Cardiac septum (tissue), 1 donor: ENCODE measurements at places on chromosomes 7 and 10. TPM values are rescaled to one million over a fixed set of nuclear protein-coding genes. Genes with fewer than 3 reads are reported as not detected.

The ST8SIA6 gene
- 6.9 TPM for total RNA-seq

GRCh38 chr10:49512121-49512809 is 26.7 kb downstream of the ERCC6 start:
- no peak for DNase-seq

The MIOS gene
- total RNA-seq, result 24.9 TPM

- DNase-seq, result no peak
Measured at GRCh38 chr7:50022451-50022850, 70.6 kb downstream of the ZPBP start.

GRCh38 chr7:154777023-154777422 is 225.9 kb downstream of the PAXIP1 start:
- no peak for DNase-seq

The SAP25 gene
- total RNA-seq, result not detected

The PNLIPRP1 gene
- not detected for total RNA-seq

DNA sequence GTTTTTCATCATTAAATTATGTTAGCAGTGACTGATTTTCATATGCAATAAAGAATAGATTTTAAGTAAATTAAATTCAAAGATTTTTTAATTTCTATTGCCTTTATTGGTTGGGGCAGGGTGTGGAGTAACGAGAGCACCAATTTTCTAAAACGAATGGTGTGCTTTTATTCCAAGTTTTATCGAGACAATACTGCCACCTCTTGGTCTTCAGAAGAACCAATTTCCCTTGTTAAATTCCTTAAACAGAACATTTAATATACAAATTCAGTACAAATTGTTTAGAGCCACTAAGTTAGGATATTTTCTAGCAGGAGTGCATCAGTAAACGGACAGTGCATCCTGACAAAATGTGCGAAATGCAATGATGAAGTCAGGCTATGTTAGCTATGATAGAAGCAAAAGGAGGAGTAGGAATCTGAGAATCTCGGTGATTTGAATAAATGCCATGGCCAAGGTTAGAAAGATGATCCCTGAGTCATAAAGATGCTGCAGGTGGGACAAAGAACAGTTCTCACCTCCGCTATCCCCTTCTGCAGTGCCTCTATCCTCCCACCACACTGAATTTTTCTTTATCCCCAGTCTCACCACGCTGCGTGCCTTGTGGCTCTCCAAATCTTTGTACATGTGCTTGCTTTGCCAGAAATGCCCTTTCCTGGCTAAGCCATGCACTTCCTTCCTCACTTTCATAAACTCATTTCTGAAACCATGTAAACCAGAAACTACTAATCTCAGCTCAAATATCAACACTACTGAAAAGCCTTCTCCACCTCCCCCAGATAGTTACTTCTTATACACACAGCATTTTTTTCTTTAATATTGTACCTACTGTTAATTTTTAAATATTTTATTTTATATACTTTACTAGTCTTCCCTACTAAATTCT is 31.9 kb upstream of the AGBL3 start:
- no peak for DNase-seq

DNA sequence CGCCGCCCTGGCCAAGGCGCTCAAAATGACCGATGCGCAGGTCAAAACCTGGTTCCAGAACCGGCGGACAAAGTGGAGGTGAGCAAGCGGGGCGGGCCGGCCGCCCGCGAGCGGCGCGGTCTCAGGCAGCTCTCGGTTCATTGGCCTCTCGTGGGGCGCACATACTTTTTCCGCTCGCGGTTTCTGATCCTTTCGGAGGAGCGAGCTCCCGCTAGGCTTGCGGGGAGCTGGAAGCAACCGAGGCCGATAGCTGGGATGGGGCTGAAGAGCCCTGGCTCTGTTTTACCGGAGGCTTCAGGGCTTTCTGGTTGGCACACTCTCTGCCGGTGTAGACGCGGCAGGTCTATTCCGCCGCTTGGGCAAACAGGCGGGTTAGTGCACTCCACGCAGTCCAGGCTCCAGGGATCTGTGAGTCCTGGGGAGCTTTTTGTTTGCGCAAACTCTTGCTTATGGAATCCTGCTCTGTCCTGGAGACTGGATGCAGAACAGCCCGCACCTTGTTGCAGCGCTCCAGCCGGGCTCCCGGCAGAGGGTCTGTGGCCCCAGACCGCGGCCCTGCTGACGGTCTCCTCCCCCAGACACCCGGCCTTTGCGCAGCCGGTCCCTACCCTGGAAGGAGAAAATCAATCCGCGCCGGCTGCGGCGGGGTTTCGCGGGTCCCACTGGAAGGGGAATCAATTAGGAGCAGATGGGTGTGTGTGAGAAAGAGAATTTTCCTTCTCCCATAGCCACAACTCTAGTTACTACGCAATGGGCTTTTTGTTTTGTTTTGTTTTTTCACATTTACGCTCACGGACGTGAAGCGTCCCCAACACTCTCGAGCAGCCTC is 3.4 kb downstream of the TLX1 start:
- no peak for DNase-seq
